ENCODE measurements at places on chromosomes 3 and 15. TPM values are rescaled to one million over a fixed set of nuclear protein-coding genes. Genes with fewer than 3 reads are reported as not detected.

PCOLCE2 gene
- 148 TPM for total RNA-seq

PIK3CB gene
- total RNA-seq = 35.0 TPM

SLC6A20 gene
- not detected for total RNA-seq

CGNL1 gene
- 29.8 TPM for total RNA-seq

CD86 gene
- 1.9 TPM for total RNA-seq

SPTBN5 gene
- 0.63 TPM for total RNA-seq

IQCF5 gene
- total RNA-seq = not detected

CBLB gene
- total RNA-seq = 27.3 TPM

CCDC32 gene
- total RNA-seq = 18.7 TPM

PLEKHO2 gene
- 19.4 TPM for total RNA-seq

CYP1A2 gene
- not detected for total RNA-seq

TF gene
- 4.1 TPM for total RNA-seq

SCG5 gene
- not detected for total RNA-seq

A4GNT gene
- total RNA-seq = not detected

DPPA4 gene
- total RNA-seq = not detected

CD96 gene
- total RNA-seq = 0.55 TPM

FBXW12 gene
- total RNA-seq = not detected

PLCH1 gene
- 1.5 TPM for total RNA-seq

CACNA2D2 gene
- 3.7 TPM for total RNA-seq

TGM4 gene
- not detected for total RNA-seq

BTBD1 gene
- 206 TPM for total RNA-seq

GP9 gene
- not detected for total RNA-seq

POLQ gene
- 0.41 TPM for total RNA-seq

TLR9 gene
- total RNA-seq = not detected

CHST13 gene
- not detected for total RNA-seq

CACNA1D gene
- 9.6 TPM for total RNA-seq

MESP1 gene
- total RNA-seq = 2.3 TPM

SOX14 gene
- not detected for total RNA-seq

CLDN18 gene
- total RNA-seq = 0.12 TPM
